Lung microvascular endothelial cell (primary cell): ENCODE measurements at places on chromosomes 13 and 19. TPM values are rescaled to one million over a fixed set of nuclear protein-coding genes. Genes with fewer than 3 reads are reported as not detected.

The ICAM4 gene
- 0.22 TPM in 1 of 2 replicates, not detected in the other for total RNA-seq

The RNF113B gene
- total RNA-seq: not detected in 2 replicates

The CBARP gene
- 0.65 and 1.2 TPM in 2 replicates for total RNA-seq

The ADPRHL1 gene
- total RNA-seq: 0.20 and 0.44 TPM in 2 replicates

The MBD3L3 gene
- not detected in 2 replicates for total RNA-seq

The FBXO46 gene
- 3.5 and 4.4 TPM in 2 replicates for total RNA-seq

The SHISA2 gene
- total RNA-seq: 0.87 and 1.8 TPM in 2 replicates

The CGB5 gene
- not detected in 2 replicates for total RNA-seq

The MBD3L2 gene
- total RNA-seq: not detected in 2 replicates

The ACER1 gene
- total RNA-seq: not detected in 2 replicates

DNA sequence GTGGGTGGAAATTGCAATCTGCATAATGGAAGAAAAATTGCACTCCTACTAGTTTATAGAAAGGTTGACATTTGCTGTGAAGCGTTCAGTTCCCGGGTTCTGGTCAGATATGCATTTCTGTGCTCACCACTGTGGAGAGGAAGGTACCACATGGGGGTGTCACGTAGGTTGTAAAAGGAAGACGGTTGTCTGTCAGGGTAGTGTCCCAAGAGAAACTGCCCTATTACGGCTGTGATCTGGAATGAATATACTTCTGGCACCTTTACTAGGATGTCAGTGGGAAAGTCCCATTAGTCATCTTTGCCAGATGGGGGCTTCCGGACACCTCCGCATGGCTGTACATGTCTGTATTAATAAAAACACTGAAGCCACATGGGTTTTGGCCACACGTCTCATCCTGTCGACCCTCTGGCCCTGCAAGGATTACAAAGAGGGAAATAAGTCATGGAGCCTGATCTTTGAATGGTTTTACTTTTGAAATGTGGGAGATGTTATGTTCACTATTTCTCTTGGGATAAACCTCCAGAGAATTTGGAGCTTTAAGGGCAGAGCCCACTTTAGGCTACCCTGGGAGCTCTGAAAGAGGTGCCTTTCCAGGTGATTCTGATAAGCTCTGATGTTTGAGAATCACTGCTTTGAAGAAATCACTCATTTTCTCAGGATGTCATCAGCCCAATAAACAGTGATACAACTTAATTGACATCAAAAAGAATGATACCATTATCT lies 133.9 kb downstream of the AKAP11 start:
- peak; percentile 85 for DNase-seq

GRCh38 chr19:5624018-5624663 lies 1.3 kb downstream of the SAFB start:
- peak; percentile 78 for DNase-seq

DNA sequence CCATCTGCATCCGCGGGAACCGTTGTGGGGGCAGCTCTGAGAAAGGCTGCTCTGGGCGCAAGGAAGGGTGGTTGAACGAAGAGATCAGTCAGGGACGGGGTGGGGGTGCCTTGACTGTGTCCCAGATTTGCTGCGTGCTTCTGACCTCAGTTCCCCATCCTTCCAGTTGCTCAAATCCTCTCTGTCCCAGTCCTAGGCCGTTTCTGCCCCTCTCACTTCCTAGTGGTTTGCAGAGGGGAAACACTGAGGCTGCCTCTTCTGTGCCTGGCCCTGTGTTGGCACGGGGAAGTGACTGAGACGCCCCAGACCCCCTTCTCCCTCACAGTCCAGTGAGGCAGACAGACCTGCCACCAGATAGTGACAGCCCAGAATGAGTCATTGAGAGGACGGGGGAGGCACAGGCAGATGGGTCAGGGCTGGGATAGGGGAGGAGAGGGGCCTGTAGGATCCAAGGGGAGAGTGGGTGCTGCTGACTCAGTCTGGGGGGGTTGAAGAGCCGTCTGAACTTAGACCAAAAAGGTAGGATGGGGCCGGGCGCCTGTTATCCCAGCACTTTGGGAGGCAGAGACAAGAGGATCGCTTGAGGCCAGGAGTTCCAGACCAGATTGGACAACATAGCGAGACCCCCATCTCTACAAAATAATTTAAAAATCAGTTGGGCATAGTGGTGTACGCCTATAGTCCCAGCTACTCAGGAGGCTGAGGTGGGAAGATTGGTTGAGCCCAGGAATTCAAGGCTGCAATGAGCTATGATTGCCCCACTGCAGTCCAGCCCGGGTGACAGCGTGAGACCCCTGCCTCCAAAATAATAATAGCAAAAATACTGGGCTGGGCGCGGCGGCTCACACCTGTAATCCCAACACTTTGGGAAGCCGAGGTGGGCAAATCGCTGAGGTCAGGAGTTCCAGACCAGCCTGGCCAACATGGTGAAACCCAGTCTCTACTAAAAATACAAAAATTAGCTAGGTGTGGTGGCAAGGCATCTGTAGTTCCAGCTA lies 26.5 kb downstream of the NUMBL start:
- DNase-seq: no peak

GRCh38 chr13:94192431-94192975 lies 287.0 kb downstream of the DCT start:
- no peak for DNase-seq

- no peak for DNase-seq
Observed at GRCh38 chr13:102190930-102191329, 210.9 kb downstream of the FGF14 start.

DNA sequence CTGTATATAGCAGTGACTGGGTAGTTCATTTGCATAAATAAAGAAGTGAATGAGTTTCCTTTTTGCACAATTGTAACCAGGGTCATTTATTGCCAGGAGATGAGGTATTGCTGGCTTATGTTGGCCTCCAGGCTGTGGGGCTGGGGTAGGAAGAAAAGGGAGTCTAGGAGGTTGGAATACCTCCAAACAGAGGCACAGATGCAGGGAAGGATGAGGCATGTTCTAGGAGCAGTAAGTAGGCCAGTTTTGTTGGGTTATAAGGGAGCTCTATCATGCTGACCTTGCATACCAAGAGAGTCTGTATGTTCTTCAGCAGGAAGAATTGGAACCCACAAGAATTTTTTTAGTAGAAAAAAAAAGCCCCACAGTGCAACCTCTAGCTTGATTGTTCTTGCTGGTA lies 17.2 kb upstream of the CYSLTR2 start:
- DNase-seq: peak; percentile 42

- DNase-seq: no peak
Observed at GRCh38 chr19:6773323-6773931, 919 bp downstream of the VAV1 start.

DNA sequence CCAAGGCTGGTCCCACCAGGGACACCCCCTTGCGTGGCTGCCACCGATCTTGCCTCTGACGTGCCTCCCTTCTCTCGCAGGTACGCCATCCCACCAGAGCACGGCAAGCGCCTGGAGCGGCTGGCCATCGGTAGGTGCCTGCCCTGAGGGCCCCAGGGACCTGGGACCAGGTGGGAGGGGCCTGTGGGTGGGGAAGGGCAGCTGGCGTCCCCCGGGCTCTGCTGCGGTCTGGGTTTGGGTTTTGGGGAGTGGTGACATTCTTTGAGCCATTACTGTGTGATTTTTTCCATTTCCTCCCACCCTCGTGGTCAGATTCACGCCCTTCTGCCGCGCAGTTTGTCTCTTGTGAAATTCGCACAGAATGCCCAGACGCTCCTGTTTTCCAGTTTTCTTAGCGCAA lies 102.0 kb downstream of the KDM4B start:
- no peak for DNase-seq

DNA sequence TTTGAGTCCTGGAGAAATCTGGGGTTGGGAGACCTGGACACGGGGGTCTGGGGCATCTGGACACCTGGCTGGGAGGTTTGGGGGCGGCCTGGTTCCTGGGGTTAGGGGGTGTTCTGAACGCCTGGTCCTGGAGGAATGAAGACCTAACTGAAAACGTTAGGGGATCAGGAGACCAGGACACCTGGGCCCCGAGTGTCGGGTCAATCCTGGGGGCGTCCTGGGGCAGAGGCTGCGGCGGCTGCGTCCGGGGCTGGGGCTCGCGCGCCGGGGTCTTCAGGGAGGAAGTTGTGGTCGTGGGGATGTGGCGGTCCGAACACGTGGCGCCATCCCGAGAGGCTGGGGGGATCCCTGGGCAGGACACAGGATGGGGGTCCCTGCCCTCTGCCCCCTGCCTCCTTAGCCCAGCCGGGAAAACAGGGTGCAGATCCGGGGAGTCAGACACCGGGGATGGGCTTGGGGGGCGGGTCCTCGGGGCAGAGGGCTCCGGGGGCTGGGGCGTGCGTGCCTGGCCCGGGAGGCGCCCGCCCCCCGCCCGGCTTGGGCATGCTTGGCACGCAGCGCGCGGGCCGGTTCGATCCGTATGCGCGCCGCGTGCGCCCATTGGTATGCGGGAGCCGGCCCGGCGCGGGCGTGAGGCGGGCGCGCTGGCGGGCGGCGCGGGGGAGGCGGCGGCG lies 632 bp downstream of the NPAS1 start:
- DNase-seq: no peak

- DNase-seq: peak; percentile 9
Observed at GRCh38 chr13:36131222-36131930, at the start of gene DCLK1. DCLK1 (minus strand) TSS chr13:36131382.

DNA sequence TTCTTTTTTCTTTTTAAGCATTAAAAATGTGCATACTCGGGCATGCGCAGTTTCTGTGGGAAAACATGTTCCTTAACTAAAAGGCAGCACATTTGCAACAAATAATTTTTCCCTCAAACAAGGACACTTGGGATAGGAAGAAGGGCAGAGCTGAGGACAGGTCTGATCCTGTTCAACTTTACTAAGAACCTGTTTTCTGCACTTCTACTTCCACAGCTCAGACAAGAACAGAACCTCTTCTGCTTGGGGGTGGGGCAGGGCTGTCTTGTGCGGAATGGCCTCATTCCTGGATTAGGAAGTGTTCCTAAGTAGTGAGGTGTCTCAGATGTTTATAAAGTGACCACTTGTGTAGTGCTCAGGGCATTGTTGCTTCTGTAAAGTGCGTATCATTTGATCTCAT lies 18.3 kb downstream of the SAFB start:
- DNase-seq: no peak

DNA sequence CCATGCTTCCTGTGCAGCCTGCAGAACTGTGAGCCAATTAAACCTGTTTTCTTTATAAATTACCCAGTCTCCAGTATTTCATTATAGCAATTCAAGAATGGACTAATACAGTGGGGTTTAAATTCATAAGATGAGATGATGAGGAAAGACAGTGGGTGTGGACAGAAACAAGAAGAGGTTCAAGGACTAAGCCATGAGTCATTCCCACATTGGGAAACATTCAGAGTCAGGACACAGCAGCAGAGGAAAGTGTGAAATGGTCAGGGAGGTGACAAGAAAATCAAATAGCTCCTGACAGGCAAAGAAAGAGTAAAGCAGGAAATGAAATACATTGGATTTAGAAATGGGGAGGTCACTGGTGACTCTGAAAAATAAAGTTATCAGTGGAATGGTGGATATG lies 9.1 kb downstream of the ZNF841 start:
- DNase-seq: no peak

GRCh38 chr19:41575998-41576397 lies at the start of gene CEACAM21:
CEACAM21 (plus strand) TSS chr19:41576166; CDS start chr19:41576275, 109 bp downstream.
- DNase-seq: no peak

- DNase-seq: no peak
Observed at GRCh38 chr13:34467450-34468083, 474.5 kb upstream of the NBEA start.
